ENCODE measurements at places on chromosomes 2 and 18.

GRCh38 chr2:64115808-64116598 is 28.2 kb downstream of the PELI1 start:
- DNase-seq, result peak; percentile 13

- DNase-seq, result no peak
Observed at GRCh38 chr18:53698907-53699306, 525.6 kb downstream of the MBD2 start.

GRCh38 chr2:155665704-155666103 is 666.8 kb downstream of the NR4A2 start:
- DNase-seq, result no peak

- no peak for DNase-seq
Observed at GRCh38 chr2:62136956-62137830, 58.7 kb upstream of the B3GNT2 start.

All from AML-193 (cell line).